ENCODE measurements at places on chromosomes 7 and 10.
A peak's percentile ranks its signal among the peaks of the same experiment; 100 is the strongest.

DNA sequence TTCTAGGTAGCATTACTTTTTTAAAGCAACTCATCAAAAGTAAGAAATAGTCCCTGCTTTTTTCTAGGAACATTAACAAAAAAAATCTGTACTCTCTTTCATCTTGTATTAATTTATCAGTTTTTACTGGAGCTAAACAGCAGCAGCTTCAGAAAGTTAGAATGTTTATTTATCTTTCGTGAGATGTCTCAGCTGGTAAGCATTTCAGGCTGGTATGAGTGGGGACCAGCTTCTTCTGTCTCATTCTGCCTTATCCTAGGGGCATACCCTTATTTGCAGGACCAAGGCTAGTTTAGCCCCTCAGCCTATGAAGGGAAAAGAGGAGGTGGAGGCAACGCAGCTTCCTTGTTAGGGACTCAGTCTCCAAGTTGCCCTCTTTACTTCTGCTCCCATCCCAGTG, 35.1 kb downstream of the LANCL2 start:
- no peak for DNase-seq

DNA sequence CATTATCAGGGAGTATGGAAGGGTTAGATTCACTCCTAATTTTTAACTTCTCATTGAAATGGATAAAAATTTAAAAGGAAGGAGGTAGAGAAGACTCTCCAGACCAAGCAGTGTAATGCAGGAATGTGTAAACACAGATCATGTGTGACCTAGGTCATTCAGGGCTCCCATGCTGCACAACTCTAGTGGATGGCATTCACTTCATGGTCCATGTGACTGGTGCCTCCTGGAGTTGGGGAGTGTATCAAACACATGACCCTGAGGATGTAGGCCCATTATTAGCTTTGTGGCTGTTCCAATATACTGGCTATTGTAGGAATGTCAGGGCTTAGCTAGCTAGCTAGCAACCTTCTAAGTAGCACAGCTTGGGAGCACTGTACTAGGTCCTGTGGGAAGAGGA, 109.9 kb downstream of the SLC25A13 start:
- no peak for DNase-seq

DNA sequence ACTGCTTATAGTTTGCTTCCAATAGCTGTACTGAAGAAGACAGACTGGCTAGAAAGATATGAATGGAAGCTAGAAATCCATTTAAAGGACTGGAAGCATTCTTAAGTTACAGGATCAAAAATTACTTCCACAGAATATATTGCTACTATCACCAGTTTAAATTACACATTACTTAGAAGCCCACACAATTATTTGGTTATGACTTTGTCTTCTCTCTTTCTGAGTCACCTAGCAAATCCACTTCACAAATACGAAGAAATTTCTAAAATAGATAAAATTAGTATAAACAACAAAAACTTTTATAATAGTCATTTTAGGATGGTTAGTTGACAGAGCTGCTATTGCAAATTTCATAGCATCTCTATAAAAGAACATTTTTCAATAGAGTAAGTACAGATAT, 108.1 kb downstream of the SNX13 start:
- no peak for DNase-seq

GRCh38 chr7:20200361-20200760, 16.8 kb downstream of the MACC1 start:
- no peak for DNase-seq

DNA sequence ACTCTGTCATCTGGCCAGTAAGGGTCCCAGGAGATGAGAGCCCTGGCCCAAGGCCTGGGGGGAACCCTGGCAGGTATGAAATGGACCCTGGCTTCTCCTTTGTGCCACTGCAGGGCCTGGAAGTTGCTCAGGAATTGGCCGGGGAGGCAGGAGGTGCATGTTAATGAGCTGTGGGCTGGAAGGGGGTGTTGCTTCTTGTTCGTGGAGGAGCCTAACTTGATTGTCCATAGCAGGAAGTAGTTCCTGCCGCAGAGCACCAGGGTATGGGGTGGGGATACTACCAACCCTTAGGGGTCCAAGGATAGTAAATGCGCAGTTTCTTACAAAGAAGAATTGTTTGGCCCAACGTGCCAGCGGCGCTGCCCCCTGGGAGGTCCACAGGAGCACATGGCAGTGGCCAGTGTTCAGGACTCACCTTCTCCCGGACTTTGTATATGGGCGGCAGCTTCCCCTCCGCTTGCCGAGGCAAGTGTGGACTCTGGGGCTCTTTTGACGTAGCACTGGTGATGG, 21.5 kb downstream of the TEX36 start:
- DNase-seq, result no peak

- DNase-seq, result no peak
Observed at GRCh38 chr7:127187740-127188139, 65.0 kb downstream of the GRM8 start.

DNA sequence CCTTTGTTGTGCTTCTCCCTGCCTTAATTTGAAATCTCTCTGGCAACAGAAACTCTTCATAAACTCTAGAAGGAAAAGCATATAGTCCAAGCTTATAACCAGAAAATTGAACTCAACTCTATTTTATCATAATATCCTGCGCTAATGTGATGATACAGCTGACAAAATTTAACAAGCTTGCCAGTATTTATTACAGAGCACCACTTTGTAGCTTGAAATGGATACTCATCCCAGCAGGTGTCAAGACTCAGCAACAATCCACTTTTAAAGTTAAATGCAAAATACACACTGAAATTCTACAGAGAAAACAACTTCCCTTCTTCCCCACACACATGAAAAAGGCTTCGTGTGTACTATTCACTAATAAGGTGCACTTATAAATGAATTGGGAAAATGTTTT, 228.9 kb downstream of the AGMO start:
- DNase-seq, result peak; percentile 42

- DNase-seq, result no peak
Observed at GRCh38 chr10:45468079-45468478, 94.1 kb downstream of the ALOX5 start.

- DNase-seq, result no peak
Observed at GRCh38 chr10:15427843-15428414, 56.8 kb upstream of the FAM171A1 start.

- peak; percentile 52 for DNase-seq
Observed at GRCh38 chr7:108063520-108063933, 60.6 kb upstream of the LAMB1 start.

- DNase-seq, result no peak
Observed at GRCh38 chr7:1735262-1735661, 65.2 kb downstream of the ELFN1 start.

GRCh38 chr7:157555313-157555712, 218.5 kb downstream of the DNAJB6 start:
- no peak for DNase-seq

- DNase-seq, result no peak
Observed at GRCh38 chr7:48621076-48621475, 303.3 kb upstream of the CDC14C start.

DNA sequence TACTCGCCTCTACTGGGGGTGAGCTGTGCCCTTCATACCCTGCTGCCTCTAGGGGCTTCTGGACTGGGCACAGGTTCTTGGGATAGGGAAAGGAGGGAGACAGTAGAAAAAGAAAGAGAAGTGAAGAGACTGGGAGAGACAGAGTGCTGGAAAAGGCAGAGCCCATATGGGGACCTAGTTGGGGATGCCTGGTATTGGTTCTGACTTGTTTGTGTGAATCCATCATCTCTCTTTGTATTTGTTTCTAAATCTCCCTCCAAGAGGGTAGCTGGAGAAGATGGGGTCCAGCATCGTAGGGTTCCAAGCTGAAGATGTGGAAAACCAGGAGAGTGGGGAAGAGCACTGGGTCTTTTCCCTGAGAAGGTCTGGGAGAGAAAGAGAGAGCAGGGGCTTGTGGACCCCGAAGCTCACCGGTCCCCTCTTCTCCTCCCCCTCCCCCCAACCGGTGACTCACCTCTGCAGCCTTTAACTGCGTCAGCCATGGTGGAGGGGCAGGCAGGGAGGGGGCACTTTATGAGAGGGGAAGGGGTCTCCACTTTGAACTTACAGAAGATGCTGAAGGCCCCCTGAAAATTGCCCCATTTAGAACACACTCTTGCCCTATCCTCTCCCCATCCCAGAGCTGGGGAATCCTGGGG, 3.2 kb upstream of the VGF start:
- no peak for DNase-seq

- DNase-seq, result peak; percentile 78
Observed at GRCh38 chr7:15015545-15016314, 113.2 kb upstream of the DGKB start.

DNA sequence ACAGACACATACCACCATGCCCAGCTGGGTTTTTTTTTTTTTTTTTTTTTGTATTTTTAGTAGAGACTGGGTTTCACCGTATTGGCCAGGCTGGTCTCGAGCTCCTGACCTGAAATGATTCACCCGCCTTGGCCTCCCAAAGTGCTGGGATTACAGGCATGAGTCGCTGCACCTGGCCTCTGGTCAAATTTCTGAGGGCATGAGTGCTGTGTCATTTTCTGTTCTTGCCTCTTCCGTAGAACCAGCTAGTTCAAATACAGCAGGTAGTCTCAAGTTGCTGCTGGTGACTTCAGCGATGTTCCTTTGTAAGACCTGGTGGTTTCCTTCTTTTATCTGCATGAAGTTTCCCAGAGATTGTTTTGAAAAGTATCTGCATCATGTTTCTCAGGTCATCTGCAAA, 134.8 kb upstream of the SHH start:
- DNase-seq, result no peak

GRCh38 chr10:132826524-132827422, 40.8 kb upstream of the NKX6-2 start:
- no peak for DNase-seq

GRCh38 chr7:90856351-90857070, 260.4 kb downstream of the CDK14 start:
- no peak for DNase-seq

DNA sequence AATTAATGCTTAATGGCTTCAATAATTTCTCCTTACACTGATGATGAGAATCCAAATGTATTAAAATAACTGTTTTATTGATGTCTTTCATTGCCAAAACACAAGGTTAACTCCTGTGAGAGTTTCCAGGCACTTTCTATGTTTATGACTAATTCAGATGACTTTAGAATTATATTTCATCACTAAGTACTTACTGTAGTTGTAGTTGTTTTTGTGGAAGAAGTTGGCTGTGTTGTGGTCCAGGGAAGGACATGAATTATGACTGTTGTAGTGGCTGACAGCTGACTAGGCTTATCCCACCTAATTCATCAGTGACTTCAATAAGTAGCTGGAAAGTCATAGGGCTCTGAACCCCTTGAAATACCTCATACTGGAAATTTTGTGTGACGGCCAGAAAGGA, 254.8 kb downstream of the HGF start:
- no peak for DNase-seq

Measured in NCI-H187 treated with DMSO at 0.1 percent for 48 hours (cell line).